ENCODE measurements at places on chromosomes 7 and 10.

DNA sequence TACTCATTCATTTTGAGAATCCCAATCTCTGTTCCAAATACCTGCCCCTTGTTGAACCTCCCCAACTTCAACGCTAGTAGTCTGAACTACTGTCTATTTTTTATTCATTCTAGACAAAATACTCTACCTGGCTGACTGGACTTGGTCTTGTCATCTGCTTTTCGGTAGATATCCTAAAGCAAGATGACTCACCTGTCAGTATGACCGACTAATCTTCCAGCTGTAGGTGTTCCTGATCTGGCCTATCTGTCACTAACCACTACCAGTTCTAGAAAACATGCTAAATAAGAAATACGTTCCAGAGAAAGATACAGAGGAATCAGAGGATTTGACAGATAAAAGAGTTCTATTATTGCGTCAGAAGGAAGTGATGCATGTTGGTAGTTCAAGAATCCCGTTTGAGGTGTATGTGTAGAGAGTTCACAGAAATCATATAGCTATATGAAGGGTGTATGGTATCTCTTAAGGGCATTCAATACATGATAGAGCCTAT, 81.1 kb downstream of the IDE start:
- no peak for DNase-seq

- no peak for DNase-seq
Measured at GRCh38 chr7:158263110-158263963, 324.3 kb downstream of the PTPRN2 start.

GRCh38 chr7:87627634-87627994, 584 bp upstream of the RUNDC3B start:
- peak; percentile 5 for DNase-seq

- DNase-seq, result no peak
Measured at GRCh38 chr7:125326666-125327255, 397.1 kb upstream of the POT1 start.

DNA sequence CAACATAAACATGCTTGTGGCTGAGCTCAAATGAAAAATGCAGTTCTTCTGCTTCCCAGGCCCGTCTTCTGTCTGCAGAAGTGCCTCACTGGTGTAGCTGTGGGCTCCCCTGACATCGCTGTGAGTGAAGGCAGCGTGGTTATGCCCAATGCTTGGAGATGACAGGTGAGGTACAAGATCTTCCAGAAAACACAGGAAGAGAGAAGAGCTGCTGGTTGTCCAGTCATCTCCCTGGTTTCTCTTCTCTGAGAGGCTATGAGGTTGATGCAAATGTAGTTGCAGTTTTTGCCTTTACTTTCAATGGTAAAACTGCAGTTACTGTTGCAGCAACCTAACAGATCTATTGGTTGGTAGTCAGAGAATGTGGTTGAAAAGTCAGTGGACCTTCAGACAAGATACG, 223.6 kb downstream of the GATA3 start:
- DNase-seq, result no peak

DNA sequence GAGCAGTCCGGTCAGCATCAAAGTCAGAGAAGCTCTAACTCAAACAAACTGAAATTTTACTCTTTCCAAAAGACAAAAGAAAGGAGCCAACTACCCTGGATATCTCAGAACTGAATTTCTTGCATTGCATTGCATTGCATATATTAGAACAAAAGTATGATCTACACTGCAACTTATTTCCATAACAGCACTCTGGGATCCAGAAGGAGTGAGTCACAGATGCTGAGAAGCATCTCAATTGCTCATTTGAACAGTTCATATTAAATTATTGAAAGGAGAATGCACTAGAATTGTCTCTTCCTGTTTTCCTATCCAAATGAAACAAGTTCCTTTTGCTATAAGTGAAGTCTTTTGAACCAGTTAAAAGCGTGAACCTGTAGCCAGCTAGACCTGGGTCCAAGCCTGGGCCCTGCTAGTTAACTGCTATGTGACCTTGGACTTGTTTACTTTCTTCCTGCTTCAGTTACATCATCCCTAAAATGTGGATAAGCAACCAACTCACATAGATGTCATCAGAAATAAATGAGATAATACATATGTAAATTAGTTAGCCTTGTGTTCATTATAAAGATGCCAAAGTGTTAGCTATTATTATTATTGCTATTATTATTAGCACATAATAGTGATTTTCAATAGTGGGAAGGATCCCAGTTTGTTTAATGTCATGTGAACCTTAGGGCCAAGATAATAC, 184.1 kb downstream of the CREB5 start:
- no peak for DNase-seq

DNA sequence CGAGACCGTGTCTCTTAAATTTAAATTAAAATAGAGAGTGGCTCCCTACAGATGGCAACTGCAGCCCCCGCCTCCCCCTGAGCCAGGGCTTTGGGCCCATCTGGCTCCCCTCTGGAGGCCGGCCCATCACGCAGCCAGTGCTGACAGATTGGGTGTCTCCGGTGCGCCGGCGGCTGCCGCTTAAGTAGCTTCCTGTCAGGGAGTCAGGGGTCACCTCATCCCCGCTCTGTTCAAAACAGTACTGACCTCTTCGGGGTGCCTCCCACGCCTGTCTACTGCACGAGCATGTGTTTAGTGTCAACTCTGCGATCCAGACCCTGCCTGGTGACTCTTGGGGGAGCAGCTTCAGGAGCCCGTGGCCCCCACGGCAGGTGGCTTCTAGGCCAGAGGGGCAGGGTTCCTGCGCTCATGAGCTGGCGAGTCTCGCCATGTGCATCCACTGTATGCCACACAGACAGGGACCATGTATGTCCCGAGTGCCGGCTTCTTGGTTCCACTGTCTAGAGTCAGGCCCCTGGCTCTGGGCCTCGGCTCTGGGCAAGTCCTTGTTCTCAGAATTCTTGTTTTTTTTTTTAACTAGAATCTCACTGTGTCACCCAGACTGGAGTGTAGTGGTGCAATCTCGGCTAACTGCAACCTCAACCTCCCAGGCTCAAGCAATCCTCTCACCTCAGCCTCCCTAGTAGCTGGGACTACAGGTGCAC, 36.1 kb downstream of the KCTD7 start:
- no peak for DNase-seq

- no peak for DNase-seq
Measured at GRCh38 chr10:72800000-72800740, 93.4 kb upstream of the OIT3 start.

GRCh38 chr7:6350433-6351058, 78.1 kb upstream of the CYTH3 start:
- no peak for DNase-seq

- no peak for DNase-seq
Measured at GRCh38 chr7:7609330-7609729, 31.2 kb upstream of the UMAD1 start.

GRCh38 chr10:36254199-36254598, 612.1 kb upstream of the FZD8 start:
- DNase-seq, result no peak

DNA sequence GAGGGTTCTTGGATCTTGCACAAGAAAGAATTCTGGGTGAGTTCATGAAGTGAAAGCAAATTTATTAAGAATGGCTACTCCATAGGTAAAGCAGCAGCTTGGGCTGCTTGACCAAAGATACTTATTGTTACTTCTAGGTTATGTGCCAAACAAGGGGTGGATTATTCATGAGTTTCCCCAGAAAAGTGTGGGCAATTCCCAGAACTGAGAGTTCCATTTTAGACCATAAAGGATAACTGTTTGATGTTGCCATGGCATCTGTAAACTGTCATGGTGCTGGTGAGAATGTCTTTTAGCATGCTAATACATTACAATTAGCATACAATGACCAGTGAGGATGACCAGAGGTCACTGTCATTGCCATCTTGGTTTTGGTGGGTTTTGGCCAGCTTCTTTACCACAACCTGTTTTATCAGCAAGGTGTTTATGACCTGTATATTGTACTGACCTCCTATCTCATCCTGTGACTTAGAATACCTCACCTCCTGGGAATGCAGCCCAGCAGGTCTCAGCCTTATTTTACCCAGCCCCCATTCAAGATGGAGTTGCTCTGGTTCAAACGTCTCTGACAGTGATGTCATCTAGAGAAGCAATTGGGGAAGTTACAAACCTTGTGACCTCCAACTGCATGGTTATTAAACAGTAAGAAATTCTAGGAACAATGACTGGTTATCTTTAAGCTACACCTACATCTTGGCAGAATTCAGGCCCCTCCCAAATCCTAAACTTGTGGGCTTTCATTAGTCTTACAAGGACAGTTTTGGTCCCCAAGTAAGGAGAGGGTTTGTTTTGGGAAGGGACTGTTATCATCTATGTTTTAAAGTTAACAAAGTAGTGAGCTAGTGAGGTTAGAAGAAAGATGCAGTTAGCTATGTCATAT, 48.0 kb upstream of the INHBA start:
- no peak for DNase-seq

- no peak for DNase-seq
Measured at GRCh38 chr10:94623572-94623971, 60.0 kb upstream of the CYP2C18 start.

DNA sequence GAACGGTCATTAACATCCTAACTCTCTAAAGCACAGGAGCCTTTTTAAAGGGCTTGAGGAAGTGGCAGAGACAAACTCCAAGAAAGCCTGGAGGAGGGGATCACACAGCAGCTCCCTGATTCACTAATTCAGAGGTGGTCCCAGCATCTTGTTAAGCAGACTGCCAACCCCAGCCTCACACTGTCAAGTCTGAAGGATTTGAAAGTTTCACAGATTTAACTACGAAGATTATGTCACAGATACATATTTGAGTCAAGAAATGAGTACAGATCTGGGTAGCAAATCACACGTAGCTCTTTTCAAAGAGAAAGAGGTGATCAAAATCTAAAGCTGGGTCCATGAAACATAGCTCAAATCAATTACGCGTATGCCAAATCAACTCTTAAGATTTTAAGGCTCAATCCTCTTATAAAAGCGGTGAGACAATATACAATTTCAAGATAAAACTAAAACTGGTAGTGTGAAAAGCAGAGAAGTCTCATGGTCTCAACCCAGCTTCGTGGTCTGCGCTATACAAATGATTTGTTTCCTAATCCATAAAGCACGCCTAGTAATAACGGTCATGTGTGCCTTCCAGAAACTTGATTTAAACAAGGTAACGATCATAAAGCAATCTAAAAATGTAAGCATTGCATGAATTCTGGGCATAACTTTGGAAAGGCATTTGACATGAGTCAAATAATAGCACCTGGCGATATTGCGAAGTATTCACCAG, 229.9 kb upstream of the MKLN1 start:
- DNase-seq, result no peak

DNA sequence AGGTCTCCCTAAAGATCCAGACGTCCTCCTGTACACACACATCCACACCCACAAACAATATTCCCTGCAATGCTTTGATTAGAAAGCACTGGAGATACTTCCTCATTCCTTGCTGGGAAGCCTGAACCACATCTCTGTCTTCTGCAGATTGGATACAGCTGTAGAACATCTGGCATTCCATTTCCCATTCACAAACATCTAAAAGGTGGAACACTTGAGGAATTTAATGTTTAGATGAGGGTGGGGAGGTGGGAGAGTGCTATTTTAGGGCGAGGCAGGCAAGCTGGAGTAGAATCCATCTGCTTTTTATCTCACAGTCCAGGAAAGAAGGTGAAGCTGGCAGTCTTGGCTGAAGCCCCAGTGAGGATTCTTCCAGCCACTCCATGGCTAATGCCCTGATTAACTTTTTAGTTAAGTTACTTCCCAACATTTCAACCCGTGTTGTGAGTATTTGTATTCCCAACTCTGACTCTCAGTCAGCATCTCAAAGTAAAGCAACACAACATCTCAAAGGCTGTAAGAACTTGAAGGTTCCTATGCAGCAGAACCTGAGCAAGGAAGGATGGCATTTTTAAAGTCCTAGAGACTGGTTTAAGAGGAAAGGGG, 46.1 kb downstream of the CYTH3 start:
- DNase-seq, result no peak

DNA sequence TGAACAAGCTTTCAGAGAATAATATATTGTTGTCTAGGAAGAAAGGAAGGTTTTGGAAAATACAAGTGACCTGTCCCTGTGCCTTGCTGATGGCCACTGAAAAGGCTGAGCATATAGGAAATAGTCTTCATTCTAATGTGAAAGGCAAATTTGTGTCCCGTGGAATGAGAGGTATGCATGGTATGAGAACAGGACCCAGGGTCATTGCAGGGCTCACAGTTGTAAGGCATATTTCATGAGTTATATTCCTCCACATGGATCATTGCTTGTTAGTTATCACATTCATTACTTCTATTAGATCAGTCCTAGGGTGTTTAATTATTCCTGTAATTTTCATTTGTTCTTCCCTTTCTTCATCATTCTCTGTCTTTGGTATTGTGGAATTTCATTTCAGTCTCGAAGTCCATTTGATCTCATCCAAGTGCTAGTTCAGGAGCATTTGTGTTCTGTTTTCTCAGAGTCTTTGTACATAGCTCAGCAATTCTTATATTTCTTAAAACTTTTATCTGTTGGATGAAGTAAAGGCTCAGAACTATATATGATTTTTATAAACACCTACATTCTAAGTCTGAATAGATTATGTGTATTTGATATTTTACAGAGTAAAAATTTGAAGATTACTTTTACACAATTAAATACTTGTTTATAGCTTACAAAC, 39.4 kb upstream of the ARHGAP21 start:
- DNase-seq, result no peak

GRCh38 chr7:44439926-44440325, 50.5 kb downstream of the NUDCD3 start:
- DNase-seq, result no peak

DNA sequence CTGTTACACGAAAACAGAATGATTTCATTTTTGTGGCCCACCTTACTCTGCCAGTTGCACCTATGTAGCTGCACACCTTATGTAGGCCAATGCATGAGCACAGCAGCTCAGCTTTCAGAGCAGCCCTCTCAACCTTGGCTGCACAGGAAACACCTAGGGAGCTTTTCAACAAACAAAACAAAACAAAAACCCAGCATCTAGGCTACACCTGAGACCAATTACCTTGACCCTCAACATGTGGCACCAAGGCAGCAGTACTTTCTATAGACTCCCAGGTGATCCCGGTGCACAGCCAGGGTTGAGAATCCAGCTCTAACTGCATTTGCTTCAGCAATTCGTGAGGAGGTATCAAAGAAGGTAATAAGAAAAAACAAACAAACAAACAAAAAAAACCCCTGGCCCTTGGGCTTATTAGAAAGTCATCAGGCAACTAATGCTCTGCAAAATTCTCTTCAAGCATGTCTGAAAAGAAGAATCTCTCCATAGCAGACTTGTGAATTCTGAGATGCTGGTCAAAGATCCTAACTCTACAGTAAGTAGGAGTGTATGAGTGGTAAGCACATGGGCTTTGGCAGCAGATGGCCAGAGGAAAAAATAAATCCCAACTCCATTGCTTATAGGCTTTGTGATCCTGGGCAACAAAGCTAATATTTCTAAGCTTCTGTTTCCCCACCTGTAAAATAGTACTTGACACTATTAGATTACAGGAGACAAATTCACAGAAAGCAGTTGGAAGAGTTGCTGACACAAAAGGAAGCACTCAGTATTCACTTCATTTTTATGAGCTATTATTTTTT, 113.4 kb upstream of the NOBOX start:
- DNase-seq, result no peak
